ENCODE measurements at places on chromosomes 1 and 21. TPM values are rescaled to one million over a fixed set of nuclear protein-coding genes. Genes with fewer than 3 reads are reported as not detected.

DNA sequence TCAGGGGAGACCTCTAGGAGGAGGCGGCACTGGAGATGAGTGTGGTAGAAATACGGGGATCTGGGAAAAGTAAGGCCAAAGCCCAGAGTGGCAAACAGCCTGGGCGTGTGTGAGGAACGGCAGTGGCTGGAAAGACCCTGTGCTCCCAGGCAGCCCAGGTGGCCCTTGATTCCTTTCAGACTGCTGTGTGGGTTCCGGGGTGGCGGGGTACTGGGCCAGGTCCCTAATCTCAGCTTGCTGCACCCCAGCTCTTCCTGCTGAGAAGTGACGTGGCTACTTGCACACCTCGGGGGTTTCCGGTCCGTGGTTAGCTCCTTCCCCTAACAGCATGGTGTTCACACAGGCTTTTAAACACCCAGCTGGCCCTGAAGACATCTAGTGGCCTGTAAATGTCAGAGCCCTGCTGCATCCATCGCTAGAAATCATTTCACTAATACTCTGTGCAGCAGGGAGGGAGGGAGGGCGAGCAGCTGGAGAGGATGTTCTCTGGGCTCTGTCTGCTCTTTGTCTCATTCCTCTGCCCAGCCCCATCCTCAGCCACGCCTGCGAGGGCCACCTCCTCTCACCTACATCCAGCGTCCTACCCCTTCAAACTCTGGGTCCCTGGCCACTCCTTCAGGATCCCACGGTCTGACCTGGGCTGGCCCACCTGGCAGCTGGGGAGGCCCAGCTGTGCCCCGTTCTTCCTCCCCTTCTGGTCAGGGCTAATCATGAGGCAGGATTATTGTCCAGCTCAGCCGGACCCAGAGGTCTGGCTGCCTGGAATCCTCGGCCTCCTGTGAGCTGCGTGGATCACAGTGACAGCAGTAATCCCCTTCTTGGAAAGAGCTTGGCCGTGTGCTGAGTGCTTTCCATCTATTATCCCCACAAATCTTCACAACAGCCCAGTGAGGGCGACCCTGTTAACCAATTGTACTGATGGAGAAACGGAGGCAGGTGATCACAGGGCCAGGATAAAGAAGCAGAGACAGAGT, 7.2 kb downstream of the ZDHHC18 start:
- no peak for DNase-seq

Gene KRTAP12-1
- not detected for polyA plus RNA-seq

- no peak for DNase-seq
These were observed 116.9 kb downstream of the RGS7 start for GRCh38 chr1:241240069-241240468.

- DNase-seq = no peak
These were observed 14.0 kb upstream of the DISC1 start for GRCh38 chr1:231612393-231613089.

Gene ERO1B
- 5.0 TPM for polyA plus RNA-seq

DNA sequence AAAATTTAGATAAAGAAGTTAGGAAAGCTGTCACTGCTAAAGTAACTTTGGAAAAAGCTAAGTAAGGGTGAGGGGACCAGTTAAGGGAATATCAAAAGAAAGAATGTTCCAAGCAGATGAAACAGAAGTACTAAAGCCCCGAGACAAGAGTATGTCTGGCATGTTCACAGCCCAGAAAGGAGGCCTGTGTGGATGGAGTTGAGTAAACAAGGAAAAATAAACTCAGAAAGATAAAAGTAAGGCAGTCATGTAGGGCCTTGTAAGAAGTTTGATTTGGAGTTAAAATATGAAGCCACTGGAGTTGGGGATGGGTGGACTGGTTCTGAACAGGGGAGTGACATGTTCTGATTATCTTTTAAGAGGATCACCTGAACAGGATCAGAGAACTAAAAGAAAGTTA, 177.9 kb downstream of the CDC42BPA start:
- no peak for DNase-seq

- no peak for DNase-seq
These were observed 273.8 kb upstream of the USP25 start for GRCh38 chr21:15455819-15456462.

DNA sequence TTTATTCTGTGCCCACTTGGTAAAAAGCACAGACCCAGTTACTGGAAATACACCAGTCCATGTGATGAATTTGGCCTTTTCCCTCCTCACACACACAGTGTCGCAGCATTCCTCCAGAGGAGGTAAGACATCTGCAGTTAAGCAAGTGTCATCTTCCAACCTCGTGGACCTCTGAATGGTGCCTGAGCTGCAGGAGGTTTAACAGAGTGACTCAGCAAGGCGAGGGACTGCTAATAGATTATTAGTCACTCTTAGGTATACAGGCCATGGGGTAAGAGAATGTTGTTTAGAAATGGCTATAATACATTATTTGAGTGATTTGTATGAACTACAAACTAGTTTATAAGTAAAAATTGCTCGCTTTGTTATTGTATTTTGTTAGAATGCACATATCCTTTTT, 8.6 kb upstream of the LRRC8B start:
- peak; percentile 65 for DNase-seq

DNA sequence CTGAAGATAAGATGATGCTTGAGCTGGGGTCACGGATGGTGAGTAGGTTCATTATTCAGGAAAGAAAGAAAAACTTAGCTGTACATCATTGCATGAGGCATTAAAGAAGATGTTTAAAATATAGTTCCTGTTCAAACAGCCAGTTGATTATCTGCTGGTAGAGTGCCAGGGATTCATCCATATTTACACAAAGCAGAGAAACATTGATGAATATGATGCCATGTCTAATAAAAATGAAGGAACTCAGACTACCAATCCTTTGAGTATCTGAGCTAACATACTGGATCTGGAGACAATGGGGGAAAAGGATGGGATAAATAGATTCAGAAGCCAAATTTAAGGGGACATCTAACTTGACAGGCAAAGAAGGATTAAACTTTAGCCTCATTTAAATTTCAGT, 14.6 kb downstream of the TRIM67 start:
- no peak for DNase-seq

GRCh38 chr1:198096390-198096789, 60.4 kb upstream of the NEK7 start:
- no peak for DNase-seq

Gene C1orf53
- polyA plus RNA-seq = 5.8 TPM

DNA sequence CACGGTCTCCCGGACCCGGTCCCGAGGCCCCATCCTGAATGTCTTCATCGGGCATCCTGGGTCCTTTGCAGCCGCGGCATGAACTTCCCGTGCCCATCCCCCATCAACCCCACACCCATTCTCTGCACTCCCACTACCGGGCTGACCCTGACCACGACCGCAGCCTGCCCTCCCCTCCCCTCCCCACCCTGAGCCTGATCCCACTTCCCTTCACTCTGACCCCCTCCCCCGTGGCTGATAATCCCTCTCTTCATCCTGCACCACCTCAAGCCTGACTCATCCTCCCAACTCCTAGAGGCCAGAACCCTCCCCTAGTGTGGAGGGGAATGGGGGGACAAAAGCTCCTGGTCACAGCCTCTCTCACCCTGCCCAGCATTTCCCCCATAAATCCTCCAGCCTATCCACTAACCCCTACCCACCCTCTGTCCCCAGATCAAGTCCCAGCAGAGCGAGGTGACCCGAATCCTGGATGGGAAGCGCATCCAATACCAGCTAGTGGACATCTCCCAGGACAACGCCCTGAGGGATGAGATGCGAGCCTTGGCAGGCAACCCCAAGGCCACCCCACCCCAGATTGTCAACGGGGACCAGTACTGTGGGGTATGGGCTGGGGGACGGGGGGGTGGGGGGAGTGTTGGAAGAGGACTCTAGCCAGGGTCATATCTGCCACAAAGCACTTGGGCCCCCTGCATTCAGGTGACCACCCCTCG, 602 bp downstream of the SH3BGRL3 start:
- DNase-seq = peak; percentile 79

All from K562 (cell line).